Omental fat pad (tissue), 4 donors: ENCODE measurements at places on chromosomes 2 and 18. TPM values are rescaled to one million over a fixed set of nuclear protein-coding genes. Genes with fewer than 3 reads are reported as not detected.

- no peak for DNase-seq
These were observed 129.8 kb upstream of the TANK start for GRCh38 chr2:161030260-161031063.

GRCh38 chr2:221503965-221504364 is 68.1 kb downstream of the EPHA4 start:
- DNase-seq = no peak

- no peak for DNase-seq
These were observed 12.5 kb upstream of the MAL start for GRCh38 chr2:95012881-95013550.

DNA sequence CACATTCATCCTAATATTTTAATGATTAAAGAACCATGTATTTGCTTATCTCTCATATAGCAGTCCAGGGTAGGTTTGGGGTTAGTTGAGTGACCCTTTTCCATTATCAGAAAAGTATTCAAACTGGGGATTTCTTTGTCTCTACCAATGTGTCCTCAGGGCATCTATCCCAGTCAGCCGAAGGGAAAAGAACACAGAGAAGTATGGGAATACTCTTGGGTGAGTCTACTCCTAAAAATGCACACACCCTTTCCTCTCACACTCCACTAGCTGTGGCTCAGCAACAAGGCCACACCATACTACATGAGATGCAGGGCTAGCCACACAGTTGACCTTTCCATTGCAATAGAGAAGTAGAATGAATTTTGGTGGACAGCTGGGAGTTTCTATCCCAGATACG is 114.3 kb downstream of the NXPH2 start:
- no peak for DNase-seq

DNA sequence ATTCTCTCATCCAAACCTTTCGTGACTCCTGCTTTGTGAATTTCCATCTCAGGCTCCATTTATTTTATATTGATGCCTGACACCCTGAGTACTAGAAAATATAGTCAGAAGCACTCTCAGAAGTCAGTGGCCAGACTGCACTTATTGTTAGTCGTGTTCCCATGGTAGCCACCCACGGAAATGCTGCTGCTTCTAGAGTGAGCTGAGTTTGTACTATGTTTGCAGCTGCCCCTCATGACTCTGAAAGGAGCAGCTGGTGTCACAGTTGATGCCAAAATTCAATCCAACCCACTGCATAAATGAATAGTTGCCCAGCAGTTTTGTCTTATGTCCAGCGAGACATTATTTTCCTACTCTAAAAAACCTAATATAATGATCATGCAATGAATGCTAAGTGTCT is 265.2 kb upstream of the SPHKAP start:
- no peak for DNase-seq

DNA sequence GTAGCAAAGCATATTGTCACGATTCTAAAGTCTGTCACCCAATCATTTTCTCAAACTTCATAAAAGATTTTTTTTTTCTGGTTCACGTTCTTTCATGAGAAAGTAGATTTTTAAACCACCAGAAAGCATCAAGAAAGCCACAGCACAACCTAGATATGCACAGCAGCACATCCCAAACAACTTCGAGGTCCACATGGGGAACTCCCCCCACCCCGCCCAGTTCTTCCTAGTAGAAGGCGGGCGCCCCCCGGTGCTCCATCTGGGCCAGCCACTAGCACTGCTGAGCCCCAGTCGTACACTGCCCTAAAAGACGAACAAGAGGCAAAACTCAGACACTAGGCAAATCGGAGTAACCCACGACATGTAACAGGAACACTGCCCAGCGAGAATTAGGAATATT is 15.5 kb downstream of the HDLBP start:
- DNase-seq = no peak

The DES gene
- total RNA-seq = 39.4 TPM

The TXNDC2 gene
- not detected for total RNA-seq

The UGT1A10 gene
- total RNA-seq = not detected

The FECH gene
- 36.3 TPM for total RNA-seq
